ENCODE measurements at places on chromosomes 4 and X.
A peak's percentile ranks its signal among the peaks of the same experiment; 100 is the strongest.

DNA sequence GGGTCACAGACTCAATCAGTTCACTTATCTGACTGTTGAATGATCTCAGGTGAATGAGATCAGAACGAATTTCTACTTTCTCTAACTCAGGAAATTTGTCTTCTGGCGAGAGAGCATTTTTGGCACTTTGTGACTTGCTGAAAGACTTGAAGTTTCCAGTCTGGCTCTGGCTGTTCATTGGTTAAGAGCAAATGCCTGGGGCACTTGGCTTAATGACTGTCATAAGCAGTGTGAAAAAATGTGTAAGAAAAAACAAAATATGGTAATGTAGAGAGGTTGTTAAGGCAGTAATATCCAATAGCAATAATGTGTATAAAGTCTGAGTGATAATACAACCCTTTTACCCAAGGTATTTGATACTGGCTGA lies 71.3 kb upstream of the PGRMC2 start:
- no peak for DNase-seq

- no peak for DNase-seq
Measured at GRCh38 chrX:72120837-72121236, 10.9 kb downstream of the RTL5 start.

GRCh38 chr4:76997532-76997931 lies 48.0 kb downstream of the SEPTIN11 start:
- DNase-seq = no peak

- DNase-seq = no peak
Measured at GRCh38 chr4:69517674-69518073, 22.0 kb upstream of the UGT2B4 start.

DNA sequence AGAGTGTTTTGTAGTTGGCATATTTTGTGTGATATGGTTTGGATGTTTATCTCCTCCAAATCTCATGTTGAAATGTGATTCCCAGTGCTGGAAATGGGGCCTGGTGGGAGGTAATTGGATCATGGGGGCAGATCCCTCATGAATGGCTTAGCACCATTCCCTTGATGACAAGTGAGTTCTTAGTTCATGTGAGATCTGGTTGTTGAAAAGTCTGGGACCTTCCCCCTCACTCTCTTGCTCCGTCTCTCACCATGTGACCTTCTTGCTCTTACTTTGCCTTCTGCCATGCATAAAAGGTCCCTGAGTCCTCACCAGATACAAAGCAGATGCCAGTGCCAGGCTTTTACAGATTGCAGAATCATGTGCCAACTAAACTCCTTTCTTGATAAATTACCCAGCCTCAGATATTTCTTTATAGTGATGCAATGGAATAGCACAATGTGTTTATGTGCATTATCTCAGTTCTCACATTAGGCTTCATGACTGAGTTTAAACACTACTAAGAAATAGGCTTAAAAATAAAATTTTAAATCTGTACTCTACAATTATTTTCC lies 1348.8 kb downstream of the STIM2 start:
- DNase-seq = no peak

- DNase-seq = peak; percentile 15
Measured at GRCh38 chr4:24229978-24230377, 340.1 kb upstream of the PPARGC1A start.

DNA sequence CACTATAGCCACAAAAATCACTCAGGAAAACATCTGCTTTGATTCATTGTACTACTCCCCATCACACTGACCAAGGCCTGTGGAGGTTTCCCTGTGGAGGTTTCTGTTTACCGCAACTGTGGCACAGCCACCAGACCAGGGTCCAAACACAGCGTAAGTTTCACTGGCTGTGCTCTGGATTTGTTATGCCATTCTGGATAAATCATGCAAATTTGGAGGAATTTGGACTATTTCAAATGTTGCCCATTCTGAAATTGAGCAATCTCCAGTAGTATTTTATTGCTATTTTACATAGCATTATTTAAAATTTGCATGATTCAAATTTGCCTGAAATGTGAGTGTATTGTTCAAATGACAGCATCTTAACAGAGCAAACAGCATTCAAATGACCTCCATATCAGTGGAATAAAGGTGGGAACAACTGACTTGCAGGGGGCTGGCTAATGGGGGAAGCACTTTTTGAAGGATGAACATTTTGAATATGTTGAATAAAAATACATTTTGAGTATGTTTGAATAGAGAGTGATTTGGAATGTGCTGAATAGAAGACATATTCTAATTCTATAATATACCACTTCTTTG lies 66.1 kb upstream of the ACSL1 start:
- no peak for DNase-seq

GRCh38 chr4:155974476-155974749 lies 20.7 kb upstream of the CTSO start:
- DNase-seq = no peak

- DNase-seq = no peak
Measured at GRCh38 chr4:6441758-6442157, 30.7 kb downstream of the PPP2R2C start.

GRCh38 chr4:3437582-3437936 lies 4.2 kb upstream of the HGFAC start:
- DNase-seq = no peak

GRCh38 chr4:57342411-57342810 lies 232.2 kb upstream of the IGFBP7 start:
- peak; percentile 17 for DNase-seq

DNA sequence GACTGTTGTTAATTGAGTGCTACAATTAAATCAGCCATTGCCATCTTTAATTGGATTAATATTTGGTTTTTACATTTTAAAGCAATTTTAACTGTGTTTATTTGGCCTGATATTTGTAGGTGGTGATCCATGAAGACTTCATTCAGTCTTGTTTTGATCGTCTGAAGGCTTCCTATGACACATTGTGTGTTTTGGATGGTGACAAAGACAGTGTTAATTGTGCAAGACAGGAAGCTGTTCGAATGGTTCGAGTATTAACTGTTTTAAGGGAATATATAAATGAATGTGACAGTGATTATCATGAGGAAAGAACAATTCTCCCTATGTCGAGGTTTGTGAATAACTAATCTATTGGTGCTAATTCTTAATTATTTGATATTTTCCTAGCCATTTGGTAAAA lies 82.6 kb downstream of the USP9X start:
- DNase-seq = no peak

DNA sequence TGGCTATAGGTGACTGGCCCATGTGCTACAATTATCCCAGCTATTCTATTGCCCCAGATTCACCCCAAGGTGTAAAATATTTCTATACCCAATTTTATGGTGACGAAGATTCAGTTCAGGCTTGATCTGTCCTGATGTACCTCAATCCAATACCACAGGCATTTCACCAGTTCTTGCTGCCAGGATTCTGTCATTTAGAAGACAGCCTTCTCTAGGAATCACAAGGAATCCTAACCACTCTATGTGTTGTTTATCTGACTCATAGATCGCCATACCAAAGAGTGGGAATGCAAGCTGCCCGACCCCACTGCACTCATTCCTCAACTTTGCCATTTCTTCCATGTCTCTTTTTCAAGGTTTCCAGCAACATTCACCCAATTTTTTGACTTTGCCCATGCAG lies 355.0 kb upstream of the EMCN start:
- DNase-seq = peak; percentile 35

- no peak for DNase-seq
Measured at GRCh38 chr4:181166742-181167399, 1076.3 kb upstream of the TENM3 start.

DNA sequence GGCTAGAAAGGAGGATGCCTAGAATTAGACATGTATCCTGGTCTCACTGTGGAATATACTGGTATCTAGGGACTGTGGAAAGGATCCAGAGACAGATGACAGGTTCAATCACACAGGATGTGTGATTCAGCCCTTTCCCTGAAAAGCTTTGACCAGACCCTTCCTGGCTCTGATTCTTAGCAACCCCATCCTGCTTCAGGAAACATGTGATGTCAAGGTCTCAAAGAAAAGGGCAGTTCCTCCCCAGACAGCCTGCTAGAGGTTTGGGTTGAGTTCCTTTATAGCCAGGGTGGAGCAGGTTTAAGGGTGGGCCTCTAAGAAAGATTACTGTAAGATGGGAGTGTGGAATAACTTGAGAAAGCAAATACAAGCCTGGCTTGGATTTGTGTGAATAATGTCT lies 3.0 kb downstream of the BMP15 start:
- DNase-seq = no peak

DNA sequence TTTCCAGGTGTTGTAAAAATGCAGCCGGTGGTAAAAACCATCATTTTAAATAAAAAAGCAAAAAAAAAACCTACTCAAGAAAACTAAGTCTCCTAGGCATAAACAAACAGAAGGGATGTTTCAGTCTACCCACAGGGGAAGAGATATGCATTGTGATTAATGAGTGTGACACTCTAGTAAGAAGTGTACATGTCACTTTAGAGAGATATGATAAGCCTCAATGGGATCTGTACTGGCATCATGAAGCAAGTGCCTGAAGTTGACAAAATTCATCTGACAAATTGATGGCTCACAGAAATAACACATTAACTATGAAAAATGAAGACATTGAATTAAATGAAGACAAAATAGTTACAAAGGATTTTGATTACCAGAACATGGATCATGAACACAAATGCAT lies 162.7 kb downstream of the NPFFR2 start:
- no peak for DNase-seq

GRCh38 chr4:118171381-118171780 lies 137.1 kb downstream of the NDST3 start:
- no peak for DNase-seq

GRCh38 chr4:124144238-124144654 lies 568.3 kb downstream of the ANKRD50 start:
- DNase-seq = no peak

DNA sequence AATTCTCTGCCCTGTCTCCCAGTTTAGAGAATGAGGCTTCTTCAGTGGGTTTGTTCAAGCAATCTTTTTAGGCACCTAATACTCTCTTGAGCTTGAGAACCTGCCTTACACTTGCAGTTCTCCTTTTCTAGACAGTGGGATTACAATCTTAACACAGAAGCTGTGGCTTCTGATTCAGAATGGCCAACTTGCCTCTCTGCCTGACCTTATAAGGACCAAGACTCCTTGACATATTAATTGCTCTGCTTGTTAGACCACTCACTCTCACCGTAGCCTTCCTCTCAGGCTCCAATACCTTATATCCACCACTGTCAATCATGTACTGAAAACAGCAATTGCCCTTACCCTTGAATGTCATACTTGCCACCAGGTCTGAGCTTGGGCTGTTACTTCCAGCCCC lies 338.7 kb upstream of the MAOA start:
- no peak for DNase-seq

GRCh38 chr4:174993916-174994315 lies 75.8 kb downstream of the ADAM29 start:
- no peak for DNase-seq

GRCh38 chr4:94848326-94848725 lies 90.6 kb downstream of the BMPR1B start:
- DNase-seq = no peak

DNA sequence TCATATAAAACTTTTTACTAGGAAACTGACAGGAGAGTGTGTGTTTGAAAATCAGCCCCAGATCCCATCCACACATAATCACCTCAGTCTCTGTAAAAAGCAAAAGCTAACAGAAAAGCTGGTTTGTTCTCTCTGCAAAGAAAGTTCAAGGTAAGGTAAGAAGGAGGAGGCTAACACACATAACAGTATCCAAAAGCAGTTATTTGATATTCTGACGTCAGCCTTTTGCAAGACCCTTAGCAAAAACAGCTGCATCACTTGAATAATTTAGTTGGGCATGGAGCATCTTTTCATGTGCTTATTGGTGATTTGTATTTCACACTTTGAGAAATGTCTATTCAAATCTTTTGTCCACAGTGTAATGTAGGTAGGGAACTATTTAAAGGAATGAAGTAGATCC lies 5.5 kb downstream of the TCEAL9 start:
- no peak for DNase-seq

- no peak for DNase-seq
Measured at GRCh38 chr4:21856754-21857153, 91.8 kb downstream of the KCNIP4 start.

DNA sequence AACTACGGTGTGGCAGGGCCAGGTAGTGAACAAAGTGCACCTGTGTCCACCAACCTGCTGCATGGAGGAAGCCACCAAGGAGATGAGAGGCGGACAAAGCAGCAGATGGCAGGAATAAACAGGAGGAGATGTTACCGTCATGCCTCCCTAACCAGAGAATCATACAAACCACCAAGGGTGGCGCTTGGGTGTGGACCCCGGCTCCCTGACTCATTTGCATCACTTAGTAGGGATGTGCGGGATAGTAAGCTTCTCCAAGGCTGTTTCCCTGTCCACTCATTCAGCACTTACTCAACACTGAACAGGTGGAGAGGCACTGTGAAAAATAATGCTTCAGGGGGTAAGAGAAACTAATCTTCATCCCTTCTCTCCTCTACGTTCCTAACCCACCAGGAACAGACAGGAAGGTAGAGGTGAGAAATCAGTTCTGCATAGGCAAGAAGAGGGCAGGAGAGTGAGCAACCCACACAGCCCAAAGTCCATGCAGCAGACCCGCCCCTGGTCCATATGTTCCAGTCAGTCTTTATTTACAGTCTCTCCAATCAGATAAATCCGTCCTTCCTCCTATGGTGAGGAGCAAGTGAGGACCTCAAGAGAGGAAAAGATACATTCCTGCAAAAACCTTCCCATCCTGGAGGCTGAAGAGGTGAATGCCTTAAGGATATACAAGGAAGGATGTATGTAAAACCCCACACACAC lies 34.0 kb downstream of the QDPR start:
- DNase-seq = no peak

- no peak for DNase-seq
Measured at GRCh38 chr4:156718226-156718625, 253.4 kb downstream of the PDGFC start.

DNA sequence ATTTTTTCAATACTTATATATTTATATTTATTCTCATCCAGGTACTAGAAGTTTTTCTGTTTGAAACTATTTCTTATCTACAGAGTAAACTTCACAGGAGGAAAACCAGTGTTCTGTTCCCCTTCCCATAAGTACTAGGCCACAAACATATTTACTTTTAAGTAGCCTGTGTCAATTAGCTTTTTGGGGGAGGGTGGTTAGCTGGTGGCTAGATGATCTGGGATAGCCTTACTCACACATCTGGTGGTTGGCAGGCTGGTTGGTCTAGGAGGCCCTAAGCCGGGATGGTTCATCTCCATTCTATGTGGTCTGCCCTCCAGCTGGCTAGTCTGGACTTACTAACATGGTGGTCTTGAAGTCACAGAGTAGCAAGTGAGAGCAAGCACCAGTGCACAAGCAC lies 6.2 kb downstream of the JADE3 start:
- no peak for DNase-seq

- no peak for DNase-seq
Measured at GRCh38 chr4:148143174-148143573, 299.0 kb downstream of the NR3C2 start.

- DNase-seq = no peak
Measured at GRCh38 chr4:13570916-13571315, 26.6 kb upstream of the NKX3-2 start.

DNA sequence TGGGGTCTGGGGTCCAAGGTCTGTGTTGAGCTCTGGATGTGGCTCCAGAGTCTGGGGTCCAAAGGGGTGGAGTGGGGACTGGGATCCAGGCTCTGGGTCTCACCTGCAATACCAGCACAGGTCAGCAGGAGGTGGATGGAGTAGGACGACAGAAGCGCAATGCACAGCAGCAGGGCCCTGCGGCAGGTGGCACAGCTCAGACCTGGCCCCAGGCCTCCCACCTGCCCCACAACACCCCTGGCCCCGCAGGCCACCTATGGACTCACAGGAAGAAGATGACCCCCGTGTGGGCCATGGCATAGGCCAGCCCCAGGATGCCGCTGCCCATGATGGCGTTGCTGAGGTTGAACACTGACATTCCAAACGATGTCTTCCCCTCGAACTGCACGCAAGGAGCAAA lies 3.4 kb downstream of the SLC38A5 start:
- no peak for DNase-seq
